Body of pancreas (tissue), 4 donors: ENCODE measurements at places on chromosomes 5 and 9.

- DNase-seq: peak; percentile 3
Measured at GRCh38 chr9:129280236-129280622, 102.2 kb upstream of the IER5L start.

DNA sequence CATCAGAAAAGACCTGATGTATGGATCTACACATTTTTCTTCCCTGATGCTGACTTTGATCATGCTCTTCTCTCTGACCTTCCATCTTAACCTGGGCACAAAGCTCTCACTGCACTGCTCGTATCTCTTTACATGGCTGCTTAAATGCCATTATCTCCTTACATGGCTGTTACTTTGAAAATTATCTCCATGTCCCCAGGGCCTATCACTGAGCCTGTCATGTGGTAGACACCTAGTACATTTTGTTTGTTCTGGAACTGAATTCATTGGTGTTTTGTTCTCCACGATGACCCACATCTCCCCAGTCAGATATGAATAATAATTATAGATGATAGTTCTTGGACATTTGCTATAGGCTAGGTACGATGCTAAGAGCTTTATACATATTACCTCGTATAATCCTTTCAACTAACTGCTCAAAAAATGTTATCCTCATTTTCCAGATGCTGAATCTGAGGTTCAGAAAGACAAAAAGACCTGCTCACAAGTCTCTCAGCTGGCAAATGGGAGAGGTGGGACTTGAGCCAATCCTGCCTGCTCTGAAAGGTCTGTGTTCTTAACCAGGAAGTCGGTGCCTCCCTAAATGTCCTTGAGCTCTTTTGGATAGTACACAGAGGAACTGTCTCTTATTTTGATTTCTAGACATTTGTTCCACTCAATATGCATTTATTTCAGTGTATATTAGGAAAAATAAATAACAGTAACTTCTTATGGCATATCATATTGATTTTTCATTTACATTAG lies 9.8 kb upstream of the CPEB4 start:
- DNase-seq: peak; percentile 73

GRCh38 chr5:10627160-10627701 lies 63.4 kb downstream of the ANKRD33B start:
- no peak for DNase-seq

DNA sequence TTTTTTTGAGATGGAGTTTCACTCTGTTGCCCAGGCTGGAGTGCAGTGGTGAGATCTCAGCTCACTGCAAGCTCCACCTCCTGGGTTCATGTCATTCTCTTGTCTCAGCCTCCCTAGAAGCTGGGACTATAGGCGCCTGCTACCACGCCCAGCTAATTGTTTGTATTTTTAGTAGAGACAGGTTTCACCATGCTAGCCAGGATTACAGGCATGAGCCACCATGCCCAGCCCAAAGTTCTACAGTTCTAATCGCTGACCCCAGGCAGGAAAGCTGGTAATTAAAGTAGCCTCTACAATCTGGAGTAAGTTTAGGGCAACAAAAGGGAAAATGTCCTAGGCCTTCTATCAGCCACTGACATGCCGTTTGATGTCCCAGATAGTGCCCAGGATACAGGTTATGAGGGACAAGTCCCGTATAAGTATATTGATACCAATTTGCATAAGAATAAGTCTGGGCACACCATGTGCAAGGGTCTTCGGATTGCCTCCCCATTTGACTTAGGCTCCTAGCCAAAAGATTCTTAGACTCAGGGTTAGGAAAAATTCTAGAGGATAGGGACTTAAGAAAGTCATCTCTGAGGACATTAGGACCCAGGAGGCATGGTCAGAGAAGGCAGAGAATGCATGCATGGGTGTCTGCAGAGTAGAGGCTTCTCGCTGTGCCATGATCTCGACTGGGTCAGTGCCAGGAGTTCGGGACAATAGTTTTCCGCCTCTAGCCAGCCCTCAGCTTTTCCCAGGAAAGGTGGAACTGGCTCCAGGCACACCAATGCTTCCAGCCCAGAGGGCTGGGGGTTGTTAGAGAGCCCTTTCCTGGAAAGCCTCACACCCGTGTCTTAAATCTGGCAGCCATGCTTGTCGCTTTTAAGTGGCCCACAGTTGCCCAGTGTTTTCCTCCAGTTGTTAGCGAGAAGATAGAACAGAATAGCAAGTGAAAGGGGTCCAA lies 1111.1 kb downstream of the TAF11L14 start:
- no peak for DNase-seq

DNA sequence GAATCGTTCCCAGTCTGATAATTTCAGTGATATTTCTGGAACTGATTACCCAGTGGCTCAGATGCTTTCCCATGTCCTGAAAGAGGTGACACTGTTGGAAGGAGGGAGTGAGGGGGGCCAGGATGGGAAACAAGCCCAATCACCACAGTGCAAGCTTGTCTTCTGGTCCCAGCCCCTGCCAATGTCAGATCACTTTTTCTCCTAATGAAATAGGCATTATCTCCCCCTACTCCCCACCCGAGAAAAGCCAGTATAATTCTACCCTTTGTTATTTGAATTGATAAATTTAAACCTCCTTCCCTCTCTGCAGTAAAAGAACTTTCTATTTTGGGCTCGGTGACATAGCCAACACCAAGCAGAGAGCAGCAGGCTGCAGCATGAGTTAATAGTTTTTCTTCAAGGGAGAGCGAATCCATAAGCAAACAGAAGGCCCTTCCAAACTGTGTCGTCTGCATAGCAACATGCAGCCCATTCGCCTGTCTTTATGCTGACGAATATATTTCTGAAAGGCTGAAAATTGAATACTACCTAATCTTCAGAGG lies 14.6 kb upstream of the PPP2CA start:
- peak; percentile 46 for DNase-seq

DNA sequence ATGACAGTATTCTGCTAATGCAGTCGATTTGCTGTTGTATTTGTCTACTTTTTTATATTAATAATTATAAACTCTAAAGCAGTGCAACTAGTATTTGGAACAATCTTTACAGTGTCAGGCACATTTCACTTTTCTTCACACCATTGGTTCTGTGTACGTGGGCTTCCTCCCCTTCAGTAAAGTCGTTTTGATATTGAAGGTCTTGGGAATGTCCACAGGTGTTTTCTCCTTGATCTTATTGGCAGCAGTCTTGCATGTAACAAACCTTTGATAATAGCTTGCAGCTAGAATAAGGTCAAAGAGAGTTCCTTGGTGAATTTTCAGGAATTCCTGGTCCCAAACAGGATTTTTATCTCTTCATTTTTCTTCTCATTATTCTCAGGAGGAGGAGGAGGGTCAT lies 12.2 kb downstream of the DDX4 start:
- DNase-seq: peak; percentile 71

GRCh38 chr9:90054810-90055209 lies 450.0 kb downstream of the GADD45G start:
- DNase-seq: peak; percentile 62

DNA sequence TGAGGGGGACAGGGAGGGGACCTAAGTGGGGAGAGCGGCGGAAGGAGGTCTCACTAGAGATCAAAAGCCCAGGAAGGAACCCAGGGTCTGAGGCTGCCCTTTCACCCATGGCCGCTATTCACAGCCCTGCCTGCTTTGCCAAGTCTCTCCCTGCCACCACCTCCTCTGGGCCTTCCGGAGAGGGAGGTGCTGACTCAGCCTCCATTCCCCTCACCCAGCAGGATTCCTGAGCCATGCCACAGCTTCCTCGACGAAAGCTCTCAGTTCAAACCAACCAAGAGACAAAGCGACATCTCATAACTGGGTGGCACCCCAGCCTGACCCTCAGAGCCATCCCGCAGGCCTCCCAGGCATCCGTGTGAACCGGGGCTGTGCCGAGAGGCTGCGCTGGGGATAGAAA lies 36.7 kb downstream of the PAX5 start:
- no peak for DNase-seq

- DNase-seq: no peak
Measured at GRCh38 chr5:109803854-109804253, 114.1 kb downstream of the MAN2A1 start.

- DNase-seq: no peak
Measured at GRCh38 chr9:6564360-6564759, 81.2 kb downstream of the GLDC start.

DNA sequence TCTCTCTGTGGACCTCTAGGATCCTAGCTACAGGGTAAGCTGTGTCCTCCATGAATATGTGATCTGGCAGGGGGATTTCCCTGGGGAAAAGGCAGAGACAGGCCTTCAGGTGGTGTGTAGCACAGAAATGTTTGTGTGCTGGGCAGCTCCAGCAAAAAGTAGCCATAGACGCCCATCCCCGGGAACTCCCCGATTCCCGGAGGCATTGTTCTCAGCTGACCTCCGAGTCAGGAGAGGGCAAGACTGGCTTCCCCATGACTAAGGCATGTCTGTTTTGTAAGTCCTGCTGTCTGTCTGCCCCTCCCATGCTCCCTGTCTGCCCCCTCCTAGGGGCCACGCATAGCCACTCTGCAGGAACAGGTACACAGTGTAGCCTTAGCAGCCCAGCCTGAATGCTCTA lies 834.5 kb downstream of the PTPRD start:
- no peak for DNase-seq

- DNase-seq: no peak
Measured at GRCh38 chr9:121277518-121278295, 9.7 kb downstream of the GSN start.

DNA sequence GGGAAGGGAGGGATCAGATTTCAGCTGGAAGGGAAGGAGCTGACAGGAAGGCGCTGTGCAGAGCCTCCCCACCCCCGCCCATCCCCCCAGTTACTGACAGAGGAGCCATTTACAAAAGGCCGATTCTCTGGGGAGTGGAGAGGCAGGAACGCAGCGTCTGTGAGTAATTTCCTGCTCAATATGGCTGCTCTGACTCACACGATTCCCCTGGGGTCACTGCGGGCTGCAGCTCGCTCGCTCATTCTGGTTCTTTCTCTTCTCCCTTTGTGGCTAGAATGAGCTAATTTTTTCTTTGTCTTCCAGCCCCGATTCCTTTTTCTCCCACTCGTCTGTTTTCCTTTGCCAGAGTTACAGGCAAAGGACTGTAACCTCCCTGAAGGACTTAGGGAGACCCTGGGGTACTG lies 28.8 kb downstream of the PTPA start:
- peak; percentile 91 for DNase-seq

DNA sequence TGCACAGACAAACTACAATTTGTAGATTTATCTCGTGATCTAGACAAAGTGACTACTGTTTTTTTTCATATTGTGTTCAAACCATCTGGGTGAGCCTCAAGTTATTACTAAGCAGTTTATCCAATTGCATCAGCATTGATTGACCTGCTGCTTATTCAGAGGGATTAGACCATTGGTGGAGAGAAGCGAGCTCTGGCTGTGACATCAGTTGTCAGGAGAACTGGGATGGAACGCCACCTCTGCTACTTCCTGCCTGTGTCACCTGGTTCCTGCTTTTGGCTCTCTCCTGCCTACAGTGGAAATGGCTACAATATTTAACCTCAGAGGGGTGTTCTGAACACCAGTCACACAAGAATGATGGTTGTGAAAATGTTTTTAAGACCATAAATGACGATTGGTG lies 12.1 kb downstream of the NR4A3 start:
- DNase-seq: no peak

- DNase-seq: no peak
Measured at GRCh38 chr5:73692166-73692640, 66.2 kb downstream of the ARHGEF28 start.

GRCh38 chr9:29297592-29297991 lies 1724.3 kb upstream of the C9orf72 start:
- no peak for DNase-seq

DNA sequence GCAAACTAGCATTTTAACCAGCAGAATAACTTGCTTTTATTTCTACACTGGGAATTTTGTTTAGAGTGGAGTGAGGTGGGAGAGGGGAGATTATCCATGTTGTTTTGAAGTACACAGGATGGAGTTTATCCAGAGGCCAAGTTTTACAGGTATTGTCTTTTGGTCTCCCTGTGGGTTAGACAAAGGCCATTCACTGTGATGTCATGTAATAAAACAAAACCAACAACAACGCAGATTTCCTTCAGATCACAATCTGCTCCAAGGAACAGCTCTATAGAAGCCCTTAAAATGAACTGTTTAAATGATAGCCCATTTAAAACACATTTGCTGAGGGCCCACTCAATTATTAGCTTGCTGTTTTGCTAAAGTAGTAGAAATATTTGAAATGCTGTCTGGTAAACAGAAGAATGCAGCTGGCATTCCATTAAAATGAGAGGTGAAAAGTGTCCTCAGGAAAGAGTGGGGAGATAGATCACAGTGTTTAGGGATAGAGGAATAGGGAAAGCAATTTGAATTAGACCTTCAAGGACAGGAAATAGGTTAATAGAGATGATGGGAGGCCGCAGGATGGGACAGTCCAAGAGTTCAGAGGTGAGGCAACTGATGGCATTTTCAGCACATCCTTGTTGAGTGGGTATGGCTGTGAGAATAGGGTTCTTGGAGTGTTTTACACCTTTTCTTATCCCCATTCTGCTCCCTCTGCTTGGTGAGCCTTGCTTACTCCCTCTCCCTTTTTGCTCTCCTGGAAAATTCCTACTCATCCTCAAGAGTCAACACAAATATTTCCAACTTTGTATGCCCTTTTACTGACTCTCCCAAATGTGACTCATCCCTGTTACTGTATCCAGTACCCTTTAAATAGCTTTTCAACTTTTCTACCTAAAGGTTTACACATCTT lies 140.1 kb upstream of the NR3C1 start:
- no peak for DNase-seq

- no peak for DNase-seq
Measured at GRCh38 chr9:97695995-97696802, 941 bp downstream of the XPA start.

DNA sequence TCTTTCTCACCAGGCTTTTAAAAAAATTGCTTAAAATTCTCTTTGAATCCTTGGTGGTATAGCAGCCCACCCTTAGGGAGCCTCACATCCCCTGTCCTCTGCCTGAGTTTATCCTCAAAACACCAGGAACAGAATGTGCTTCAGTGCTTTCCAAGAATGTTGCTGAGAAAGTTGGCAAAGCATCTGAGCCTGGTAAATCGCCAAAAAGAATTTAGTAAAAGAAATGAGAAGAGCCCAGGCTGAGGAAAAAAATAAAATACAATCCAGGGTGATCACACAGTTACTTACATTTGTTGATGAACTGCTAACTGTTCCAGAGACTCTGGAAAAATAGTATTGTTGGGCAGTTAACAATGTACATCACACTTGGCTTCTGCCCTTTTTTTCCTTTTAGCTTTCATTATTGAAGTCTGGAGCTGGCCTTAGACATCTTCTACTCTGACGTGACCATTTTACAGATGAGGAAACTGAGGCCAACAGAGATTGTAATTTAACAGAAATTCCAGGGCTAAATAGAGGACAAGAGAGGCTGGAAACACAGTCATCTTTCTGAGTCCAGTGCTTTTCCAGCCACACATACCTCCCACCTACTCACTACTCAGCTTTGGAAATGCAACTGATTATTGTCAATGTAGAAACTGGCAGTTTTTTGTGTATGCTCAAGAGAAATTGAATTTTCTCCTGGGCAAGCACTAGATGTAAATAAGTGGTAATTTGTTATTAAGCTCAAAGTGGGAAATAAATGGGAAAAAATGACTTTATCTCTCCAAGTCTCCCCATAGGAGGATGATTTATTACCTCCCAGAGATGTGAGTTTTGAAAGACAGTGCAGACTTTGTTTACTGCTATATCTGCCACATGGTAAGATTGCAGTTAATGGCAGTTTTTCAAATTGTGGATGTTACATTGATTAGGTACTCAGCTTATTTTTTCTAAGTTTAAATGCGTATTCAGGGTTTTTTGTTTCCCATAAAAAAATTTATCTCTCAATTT lies 86.7 kb upstream of the ALDH1A1 start:
- DNase-seq: no peak
